ENCODE measurements at places on chromosomes 12 and 14. TPM values are rescaled to one million over a fixed set of nuclear protein-coding genes. Genes with fewer than 3 reads are reported as not detected.

DNA sequence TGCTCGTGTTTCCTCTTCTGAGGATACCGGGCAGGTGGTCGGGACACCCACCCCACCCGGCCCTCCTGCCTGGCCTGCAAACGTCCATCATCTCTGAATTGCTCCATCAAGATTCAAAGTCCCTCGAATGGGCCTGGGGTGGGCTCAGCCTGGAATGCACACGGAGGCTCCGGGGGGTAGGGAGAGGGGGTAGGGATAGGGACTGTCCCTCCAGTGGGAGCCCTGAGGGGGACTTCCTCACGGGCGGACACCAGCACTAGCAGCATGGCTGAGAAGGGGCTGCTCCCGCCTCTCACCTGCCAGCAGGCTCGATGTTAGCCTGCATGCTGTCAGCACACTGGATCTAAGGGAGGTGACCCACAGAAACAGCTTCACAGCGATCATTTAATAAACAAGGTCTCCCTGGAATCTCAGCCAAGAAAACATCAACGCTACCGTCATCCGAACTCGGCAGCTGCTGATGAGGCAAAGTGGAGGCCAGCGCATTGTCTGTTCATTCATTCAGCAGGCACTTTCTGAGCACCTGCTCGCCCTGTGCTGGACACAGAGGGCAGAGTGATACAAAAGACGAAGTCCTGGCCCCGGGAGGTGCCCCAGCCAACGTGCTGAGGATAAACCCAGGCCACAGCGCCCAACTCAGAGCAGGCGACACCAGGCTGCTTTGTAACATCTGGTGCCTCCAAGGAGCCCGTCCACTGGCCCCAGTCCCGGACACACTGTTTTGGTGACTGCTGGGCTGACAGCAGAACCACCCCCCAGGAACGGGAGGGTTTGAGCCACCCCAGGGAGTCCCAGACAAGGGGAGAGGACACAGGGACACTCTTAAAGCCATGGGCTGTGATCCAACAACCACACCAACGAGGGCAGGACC, 6.3 kb downstream of the TMEM179 start:
- no peak for DNase-seq

DNA sequence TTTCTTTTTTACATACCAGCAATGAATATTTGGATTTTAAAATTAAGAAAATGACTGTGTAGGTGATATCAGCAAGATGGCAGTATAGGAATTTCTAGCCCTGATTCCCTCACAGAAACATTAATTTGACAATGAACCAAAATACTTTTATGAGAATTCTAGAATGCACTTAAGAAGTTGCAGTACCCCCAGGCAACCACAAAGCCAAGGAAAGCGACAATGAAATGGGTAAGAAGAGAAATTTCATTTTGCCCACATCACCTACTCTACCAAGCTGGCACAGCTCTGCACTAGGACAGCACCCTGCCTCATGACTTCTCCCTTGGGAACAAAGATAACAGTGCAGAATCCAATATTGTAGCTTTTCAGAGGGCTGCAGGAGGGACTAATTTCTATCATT, 6.6 kb downstream of the OR9K2 start:
- no peak for DNase-seq

GRCh38 chr12:121628037-121628436, 1.7 kb downstream of the ORAI1 start:
- DNase-seq: peak; percentile 27

DNA sequence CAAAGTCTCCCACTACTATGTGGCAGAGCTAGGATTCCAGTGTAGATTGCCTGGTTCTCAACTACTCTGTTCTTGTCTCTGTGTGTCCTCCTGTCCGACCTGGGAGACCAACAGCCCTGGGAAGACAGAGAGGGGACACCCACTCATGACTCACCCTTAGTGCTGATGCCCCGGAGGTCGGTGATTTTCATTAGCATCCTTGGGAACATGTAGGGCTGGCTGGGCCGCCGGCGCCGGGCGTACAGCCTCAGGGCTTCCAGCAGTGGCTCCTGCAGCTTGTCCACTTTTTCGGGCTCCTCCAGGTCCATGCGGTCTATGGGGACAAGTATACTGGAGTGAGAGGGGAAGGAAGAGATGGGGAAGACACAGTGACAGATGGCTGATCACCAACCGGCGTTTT, 5.9 kb upstream of the ITGB7 start:
- DNase-seq: no peak

- no peak for DNase-seq
Observed at GRCh38 chr12:5498076-5498475, 66.2 kb downstream of the NTF3 start.

- DNase-seq: peak; percentile 16
Observed at GRCh38 chr14:102085488-102085887, 1.4 kb downstream of the HSP90AA1 start.

- DNase-seq: no peak
Observed at GRCh38 chr14:74593241-74593953, 18.6 kb downstream of the LTBP2 start.

GRCh38 chr12:13379531-13380188, 183.1 kb downstream of the EMP1 start:
- no peak for DNase-seq

- no peak for DNase-seq
Observed at GRCh38 chr12:4412465-4412864, 33.0 kb upstream of the FGF23 start.

C14orf180 gene
- 0.26 TPM for total RNA-seq

AICDA gene
- 2.2 TPM for total RNA-seq

DNA sequence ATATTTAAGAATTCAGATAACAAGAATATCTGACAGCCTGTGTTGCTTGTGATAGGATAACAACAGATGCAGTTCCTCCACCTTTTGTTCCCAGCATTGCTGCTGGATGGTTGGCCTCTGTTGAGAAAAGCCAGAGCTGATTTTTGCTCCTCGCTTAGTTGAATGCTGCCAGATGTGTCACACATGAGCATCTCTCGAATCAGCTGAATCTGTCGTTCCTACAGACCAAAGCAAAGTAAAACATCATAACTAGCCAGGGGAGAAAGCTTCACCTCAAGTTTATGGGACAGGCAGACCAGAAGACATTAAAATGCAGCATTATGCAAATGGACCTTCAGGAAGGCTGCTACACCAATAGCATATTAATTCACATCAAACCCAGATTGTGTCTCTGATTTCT, 20.1 kb downstream of the RACGAP1 start:
- DNase-seq: no peak

DNA sequence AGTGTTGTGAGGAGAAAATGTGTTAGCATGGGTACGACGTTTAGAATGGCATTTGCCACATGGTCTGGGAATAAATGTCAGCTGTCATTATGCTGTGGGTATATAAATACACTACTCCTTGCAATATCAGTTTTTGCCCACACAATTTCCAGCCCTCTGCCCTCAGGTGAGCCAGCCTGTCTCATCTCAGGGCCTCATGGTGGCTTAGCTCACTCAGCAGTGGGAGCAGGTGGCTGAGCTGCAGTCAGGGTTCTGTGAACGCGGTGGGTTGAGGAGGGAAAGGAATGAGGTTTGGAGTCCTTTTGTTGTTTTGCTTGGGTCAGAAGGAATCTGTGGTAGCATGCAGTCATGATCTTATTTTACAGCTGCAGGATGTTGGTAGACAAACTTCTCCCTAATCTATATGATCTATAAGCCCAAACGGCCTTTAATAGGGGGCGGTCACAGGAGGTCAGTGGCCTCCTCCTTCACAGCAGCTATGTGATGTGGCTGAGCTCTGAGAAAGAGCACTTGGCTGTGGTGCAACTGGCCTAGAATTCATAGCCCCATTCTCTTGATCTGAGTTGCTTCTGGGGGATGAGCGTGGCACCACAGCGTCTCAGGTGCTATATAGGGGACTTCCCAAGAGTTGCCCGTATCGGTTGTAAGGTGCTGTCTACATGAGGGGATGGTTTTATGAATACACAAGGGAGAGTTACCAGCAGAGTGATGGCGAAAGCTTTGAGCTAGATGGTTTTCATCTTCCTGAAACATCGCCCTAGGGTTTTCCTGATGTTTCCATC, 27.8 kb upstream of the KCNA5 start:
- DNase-seq: no peak

DNA sequence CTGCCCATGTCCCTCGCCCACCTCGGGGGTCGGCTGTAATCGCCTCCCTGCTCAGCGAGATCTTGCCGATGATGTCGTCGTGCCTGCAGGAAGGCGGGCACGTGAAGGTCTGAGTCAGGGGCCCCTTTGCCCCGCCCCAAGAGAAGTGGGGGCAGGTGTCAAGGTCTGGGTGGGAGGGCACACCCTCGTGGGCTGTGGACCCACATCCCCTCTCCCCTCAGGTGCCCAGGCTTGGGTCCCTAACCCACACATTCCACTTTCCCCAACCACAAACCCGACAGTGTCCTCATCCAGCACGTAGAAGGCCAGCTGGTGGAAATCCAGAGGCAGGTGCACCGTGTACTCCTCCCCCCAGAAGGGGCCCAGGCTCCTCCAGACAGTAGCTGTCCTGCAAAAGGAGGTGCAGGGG, 7.8 kb downstream of the RASAL1 start:
- DNase-seq: no peak

- no peak for DNase-seq
Observed at GRCh38 chr12:107684990-107685359, 624 bp upstream of the PWP1 start.

DNA sequence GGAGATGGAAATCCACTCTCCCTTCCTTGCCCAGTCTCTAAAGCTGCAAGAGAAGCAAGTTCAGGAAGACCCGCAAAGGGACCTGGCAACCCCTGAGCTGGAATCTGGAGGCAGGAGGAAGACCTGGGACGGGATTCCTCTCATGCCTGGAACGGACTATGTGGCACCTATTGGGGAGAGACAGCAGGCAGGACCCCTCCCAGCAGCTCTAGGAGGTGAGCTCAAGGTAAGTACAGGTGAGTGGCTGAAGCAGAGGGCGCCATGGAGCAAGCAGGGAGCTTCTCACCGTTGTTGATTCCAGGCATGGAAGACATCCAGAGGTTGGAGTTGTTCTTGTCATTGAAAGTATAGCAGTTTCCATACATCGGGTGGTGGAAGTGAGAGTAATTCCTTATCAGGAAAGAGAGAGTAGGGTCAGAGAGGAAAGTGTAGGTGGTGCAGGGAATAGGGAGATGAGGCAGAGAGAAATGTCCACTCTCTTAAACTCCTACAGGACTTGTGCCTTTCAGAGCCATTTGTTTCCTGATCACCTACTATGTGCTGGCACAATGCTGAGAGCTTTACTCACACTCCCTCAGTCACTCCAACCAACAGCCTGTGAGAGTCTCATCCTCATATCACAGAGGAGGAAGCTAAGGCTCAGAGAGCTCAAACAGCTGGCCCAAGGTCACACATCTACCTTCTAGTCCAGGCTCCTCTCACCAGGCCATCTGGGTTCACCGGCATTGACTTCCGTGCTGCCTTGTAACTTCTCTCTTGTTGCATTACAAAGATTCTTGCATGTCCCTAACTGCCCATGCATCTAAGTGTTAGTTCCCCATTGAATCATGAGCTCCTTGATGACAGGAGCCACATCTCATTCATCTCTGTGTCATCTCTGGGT, 13.9 kb upstream of the TNFRSF1A start:
- DNase-seq: no peak

DNA sequence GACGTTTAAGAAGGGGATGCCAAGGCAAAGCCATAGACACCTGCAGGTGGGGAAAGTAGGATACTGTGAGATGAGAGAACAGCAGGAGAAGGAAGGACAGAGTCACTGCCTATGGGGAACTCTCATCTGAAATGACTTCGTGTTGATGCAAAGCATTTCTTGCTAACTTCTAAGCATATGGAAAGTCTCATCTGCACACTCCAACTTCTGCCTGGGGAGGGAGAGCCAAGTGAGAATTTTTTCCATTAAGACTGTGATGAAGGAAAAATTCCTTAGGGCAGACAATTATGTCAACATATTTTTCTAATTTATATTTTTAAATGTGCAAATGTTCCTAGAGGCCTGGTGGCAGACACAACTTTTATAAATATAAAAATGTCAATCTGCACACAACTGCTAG, 115.3 kb downstream of the IPO8 start:
- DNase-seq: no peak

DNA sequence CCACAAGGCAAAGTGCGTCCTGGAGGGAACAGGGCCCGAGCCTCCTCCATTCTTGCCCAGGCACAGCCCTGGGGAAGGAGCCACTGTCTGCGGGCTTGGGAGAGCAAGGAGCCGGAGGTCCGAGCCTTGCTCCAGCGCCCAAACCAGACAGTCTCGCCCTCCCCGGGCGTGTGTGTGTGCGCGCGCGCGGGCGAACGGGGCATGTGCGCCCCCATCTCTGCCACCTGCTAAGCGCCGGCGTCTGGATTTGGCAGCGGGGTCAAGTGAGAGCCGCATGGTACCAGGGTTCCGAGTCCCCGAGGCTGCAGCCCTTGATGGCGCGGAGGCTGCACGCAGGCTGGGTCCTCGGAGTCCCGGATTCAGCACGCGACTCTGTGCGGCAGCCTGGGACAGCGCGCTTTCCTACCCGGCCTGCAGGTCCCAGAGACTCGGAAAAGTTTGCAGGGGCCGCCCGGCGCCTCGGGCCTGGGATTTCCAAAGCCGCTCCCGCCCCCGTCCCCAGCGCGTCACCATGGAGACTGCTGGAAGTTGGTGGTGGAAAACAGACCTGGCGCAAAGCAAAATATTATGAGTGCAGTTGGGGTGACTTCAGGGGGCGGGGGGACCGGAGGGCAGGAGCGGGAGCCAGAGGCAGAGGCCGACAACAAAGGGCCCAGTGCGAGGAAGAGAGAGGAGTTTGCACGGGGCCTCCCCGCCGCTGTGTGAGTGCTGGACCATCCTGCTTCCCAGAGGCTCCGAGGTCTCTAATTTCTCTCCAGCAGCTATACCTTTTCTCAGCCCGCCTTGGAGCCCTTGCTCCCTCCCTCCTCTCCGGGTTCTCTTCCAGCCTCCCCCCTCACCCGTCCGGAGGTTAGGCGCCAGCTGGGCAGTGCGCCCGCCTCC, 4.2 kb downstream of the RFX4 start:
- no peak for DNase-seq

TMEM119 gene
- 10.6 TPM for total RNA-seq

All from mucosa of gallbladder (tissue), 1 donor.